Chondrocyte (in vitro differentiated cells): ENCODE measurements at places on chromosomes 3 and 15. TPM values are rescaled to one million over a fixed set of nuclear protein-coding genes. Genes with fewer than 3 reads are reported as not detected.
A peak's percentile ranks its signal among the peaks of the same experiment; 100 is the strongest.

ATP13A4 gene
- total RNA-seq: not detected in 3 replicates

GDPGP1 gene
- total RNA-seq: 4.8 to 5.8 TPM (median 5.5 TPM) in 3 replicates

MASP1 gene
- total RNA-seq: 0.34 to 2.0 TPM (median 0.92 TPM) in 3 replicates

FBXO40 gene
- total RNA-seq: 0.08 TPM in 1 of 3 replicates, not detected in the others

DPPA4 gene
- total RNA-seq: 0.22 to 0.37 TPM (median 0.33 TPM) in 3 replicates

CACNA2D3 gene
- total RNA-seq: not detected in 3 replicates

ISG20 gene
- total RNA-seq: 3.8 to 4.5 TPM (median 4.5 TPM) in 3 replicates

FOXL2 gene
- 0.18 to 0.22 TPM in 2 of 3 replicates, not detected in the other for total RNA-seq

- H3K27me3 ChIP-seq: no peaks in the 10 kb centered on the region
- H3K27ac ChIP-seq: no peak overlapping the region
- no peak overlapping the region for H3K4me3 ChIP-seq
- peaks cover 3% of the 10 kb centered on the region for H3K36me3 ChIP-seq
These were observed 9.2 kb upstream of the RPP14 start for GRCh38 chr3:58296843-58297242.

GRCh38 chr15:38196076-38196475 is 56.6 kb upstream of the SPRED1 start:
- H3K4me3 ChIP-seq: no peak overlapping the region
- H3K4me1 ChIP-seq: peaks cover 6% of the 10 kb centered on the region
- no peak for DNase-seq
- H3K27me3 ChIP-seq: no peaks in the 10 kb centered on the region
- no peaks in the 10 kb centered on the region for H3K36me3 ChIP-seq

DNA sequence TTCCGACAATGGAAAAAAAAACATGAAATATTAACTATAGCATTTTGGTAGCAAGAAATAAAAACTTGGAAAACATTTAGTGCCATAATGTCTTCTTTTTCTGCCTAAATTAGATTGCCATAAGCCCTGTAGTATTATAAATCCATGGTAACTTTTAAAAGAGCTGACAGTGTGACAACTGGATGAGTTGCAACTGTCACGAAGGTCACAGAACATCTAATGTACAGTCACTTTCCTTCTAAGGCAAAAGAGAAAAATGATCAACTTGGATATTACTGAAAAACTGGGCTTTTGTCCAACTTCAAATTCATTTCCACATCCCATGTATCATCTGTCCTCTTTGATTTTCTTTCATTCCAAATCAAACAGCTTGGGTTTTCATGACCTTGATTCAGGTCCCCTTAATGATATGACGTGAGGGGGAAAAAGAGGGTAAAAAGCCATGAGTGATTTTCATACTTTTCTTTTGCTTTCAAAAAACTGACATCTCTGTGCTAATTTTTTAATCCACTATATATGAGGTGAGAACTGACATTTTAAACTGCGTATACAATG is 602 bp downstream of the CPB1 start:
- no peak overlapping the region for H3K4me3 ChIP-seq
- no peaks in the 10 kb centered on the region for H3K4me1 ChIP-seq
- no peaks in the 10 kb centered on the region for H3K27me3 ChIP-seq
- H3K27ac ChIP-seq: no peak overlapping the region
- no peaks in the 10 kb centered on the region for H3K36me3 ChIP-seq
- DNase-seq: no peak

GRCh38 chr3:40574661-40575060 is 49.9 kb downstream of the ZNF621 start:
- H3K4me1 ChIP-seq: peaks cover 4% of the 10 kb centered on the region
- no peak overlapping the region for H3K4me3 ChIP-seq
- no peak overlapping the region for H3K27ac ChIP-seq
- H3K27me3 ChIP-seq: peaks cover 25% of the 10 kb centered on the region

DNA sequence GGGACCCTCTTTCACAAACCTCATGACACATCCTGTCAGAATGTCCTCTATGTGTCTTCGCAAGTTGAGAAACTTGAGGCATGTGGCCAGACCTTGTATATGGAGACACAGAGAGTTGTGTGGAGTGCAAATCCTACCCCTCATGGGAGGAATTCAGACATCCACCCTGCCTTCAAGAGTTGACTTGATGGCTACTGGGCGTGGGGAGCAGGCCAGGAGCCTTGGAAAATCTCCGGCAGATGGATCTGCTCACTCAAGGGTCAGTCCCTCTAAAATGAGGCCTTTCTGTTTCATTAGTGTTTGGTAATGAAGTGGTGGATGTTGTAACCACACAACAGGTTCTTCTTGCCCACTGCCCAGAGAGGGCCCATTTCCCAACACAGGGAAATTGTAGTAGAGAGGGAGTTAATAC is 79.0 kb downstream of the ASB7 start:
- H3K27ac ChIP-seq: no peak overlapping the region
- H3K36me3 ChIP-seq: peaks cover 6% of the 10 kb centered on the region
- H3K27me3 ChIP-seq: peaks cover 4% of the 10 kb centered on the region
- H3K4me1 ChIP-seq: peaks cover 14% of the 10 kb centered on the region

GRCh38 chr3:111473550-111473949 is 68.4 kb upstream of the CD96 start:
- H3K4me1 ChIP-seq: peaks cover 11% of the 10 kb centered on the region
- H3K4me3 ChIP-seq: no peak overlapping the region
- H3K27me3 ChIP-seq: peaks cover 18% of the 10 kb centered on the region
- H3K27ac ChIP-seq: no peak overlapping the region
- no peak for DNase-seq
- peaks cover 5% of the 10 kb centered on the region for H3K36me3 ChIP-seq

DNA sequence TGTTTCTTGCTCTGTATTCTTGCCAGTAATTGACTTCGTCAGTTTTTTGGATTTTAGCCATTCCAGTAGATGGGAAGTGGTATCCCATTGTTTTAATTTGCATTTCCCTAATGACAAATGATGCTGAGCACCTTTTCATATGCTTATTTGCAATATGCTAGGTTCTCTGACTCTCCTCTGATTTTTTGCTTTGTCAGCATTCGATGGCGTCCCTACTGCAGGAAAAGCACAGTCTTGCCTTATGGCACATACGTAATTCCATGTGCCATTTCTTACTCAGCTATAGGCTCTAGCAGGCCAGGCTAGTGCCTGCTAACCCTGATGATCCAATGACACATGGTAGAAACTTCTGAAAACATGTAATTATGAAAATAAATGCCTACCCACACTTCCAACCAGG is 239.2 kb upstream of the ATP10A start:
- H3K4me3 ChIP-seq: no peak overlapping the region
- no peaks in the 10 kb centered on the region for H3K27me3 ChIP-seq
- no peaks in the 10 kb centered on the region for H3K36me3 ChIP-seq
- H3K4me1 ChIP-seq: no peaks in the 10 kb centered on the region
- no peak for DNase-seq
- H3K27ac ChIP-seq: no peak overlapping the region

- H3K36me3 ChIP-seq: no peaks in the 10 kb centered on the region
- no peak for DNase-seq
- peak overlapping the region; percentile 78 for H3K27ac ChIP-seq
- no peaks in the 10 kb centered on the region for H3K27me3 ChIP-seq
- H3K4me1 ChIP-seq: peaks cover 78% of the 10 kb centered on the region
These were observed 52.8 kb downstream of the SEMA5B start for GRCh38 chr3:122974764-122975162.

DNA sequence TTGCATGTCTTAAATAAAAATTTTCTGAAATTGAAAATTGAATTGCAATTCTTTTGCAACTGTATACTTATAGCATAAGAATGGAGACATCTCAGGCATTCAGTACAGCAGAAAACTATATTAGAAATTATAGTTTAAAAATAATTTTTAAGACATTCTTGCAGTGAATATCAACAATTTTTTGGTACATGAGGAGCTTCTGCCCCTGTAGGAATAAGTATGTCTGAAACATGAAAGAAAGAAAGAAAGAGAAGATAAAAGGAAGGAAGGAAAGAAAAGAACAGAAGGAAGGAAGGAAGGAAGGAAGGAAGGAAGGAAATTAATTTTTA is 165.0 kb downstream of the GMNC start:
- no peaks in the 10 kb centered on the region for H3K27me3 ChIP-seq
- no peak for DNase-seq
- peak overlapping the region; percentile 27 for H3K4me3 ChIP-seq
- H3K4me1 ChIP-seq: peaks cover 33% of the 10 kb centered on the region

DNA sequence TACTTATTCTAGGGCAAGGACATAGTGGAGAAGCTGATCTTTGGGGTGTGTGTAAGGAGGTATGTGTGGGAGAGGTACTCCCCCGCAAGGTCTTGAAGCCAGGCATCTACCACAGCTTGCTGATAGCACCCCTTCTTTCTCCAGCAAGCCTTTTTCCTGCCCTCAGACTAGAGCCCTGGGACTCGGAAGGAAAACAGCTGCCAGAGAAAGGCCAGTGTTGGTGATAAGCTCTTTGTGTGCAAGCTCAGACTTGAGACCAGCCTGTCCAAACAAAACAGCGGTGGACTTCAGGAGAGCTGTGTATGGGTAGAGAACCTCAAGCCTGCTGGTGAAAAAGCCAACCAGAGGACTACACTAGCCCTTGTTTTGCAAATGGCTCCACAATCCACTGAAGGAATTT is 1028.6 kb downstream of the MCTP2 start:
- DNase-seq: no peak
- no peaks in the 10 kb centered on the region for H3K27me3 ChIP-seq
- H3K4me1 ChIP-seq: peaks cover 69% of the 10 kb centered on the region
- no peaks in the 10 kb centered on the region for H3K36me3 ChIP-seq

- no peaks in the 10 kb centered on the region for H3K36me3 ChIP-seq
- H3K27me3 ChIP-seq: no peaks in the 10 kb centered on the region
- peaks cover 15% of the 10 kb centered on the region for H3K4me1 ChIP-seq
- DNase-seq: no peak
These were observed 137.1 kb upstream of the THBS1 start for GRCh38 chr15:39443659-39444219.

DNA sequence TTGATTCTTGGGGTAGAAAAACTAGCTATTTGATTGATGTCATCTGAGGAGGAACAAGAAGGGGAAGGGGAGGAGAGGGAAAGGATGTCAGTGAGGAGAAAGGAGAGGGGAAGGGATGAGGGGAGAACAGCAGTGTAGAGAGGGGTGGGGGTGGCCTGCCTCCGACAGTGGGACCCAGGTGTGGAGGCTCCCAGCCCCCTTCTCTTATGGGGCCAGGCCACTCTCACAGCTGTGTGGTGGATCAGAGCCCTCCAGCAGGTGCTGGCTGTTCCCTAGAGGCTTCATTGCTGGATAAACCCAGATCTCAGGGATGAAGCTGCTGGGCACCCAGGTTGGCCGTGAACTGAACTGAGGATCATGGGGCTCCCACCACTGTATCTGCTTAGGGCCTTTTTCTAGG is 264.5 kb downstream of the CHST2 start:
- H3K4me1 ChIP-seq: peaks cover 10% of the 10 kb centered on the region
- H3K36me3 ChIP-seq: no peaks in the 10 kb centered on the region
- H3K27me3 ChIP-seq: no peaks in the 10 kb centered on the region
- DNase-seq: no peak
- no peak overlapping the region for H3K27ac ChIP-seq

DNA sequence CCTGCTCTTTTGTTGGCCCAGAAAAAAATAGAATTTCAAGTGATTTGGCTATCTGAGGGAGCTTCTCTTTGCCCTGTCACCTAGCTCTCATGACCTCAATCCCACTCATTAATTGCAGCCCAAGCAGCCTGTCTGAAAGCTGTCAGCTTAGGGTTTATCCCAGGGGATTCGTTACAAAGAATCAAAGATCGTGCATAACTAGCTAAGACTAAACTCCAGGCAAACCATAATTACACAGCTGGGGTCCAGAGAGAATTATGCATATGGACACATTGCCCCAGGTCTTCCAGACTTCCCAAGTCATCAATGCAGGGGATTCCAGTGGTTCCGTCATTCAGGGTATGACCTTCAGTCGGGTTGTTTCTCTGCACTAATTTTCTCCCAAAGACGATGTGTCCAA is 91.6 kb upstream of the CBLB start:
- H3K4me1 ChIP-seq: peaks cover 16% of the 10 kb centered on the region
- DNase-seq: no peak
- no peak overlapping the region for H3K4me3 ChIP-seq
- no peaks in the 10 kb centered on the region for H3K27me3 ChIP-seq
- H3K36me3 ChIP-seq: peaks cover 2% of the 10 kb centered on the region

GRCh38 chr3:154180836-154181691 is 59.9 kb downstream of the ARHGEF26 start:
- DNase-seq: no peak
- H3K4me3 ChIP-seq: no peak overlapping the region
- H3K4me1 ChIP-seq: peaks cover 40% of the 10 kb centered on the region
- H3K27me3 ChIP-seq: no peaks in the 10 kb centered on the region
- H3K36me3 ChIP-seq: no peaks in the 10 kb centered on the region

GRCh38 chr15:87877114-87877810 is 379.3 kb downstream of the NTRK3 start:
- H3K27me3 ChIP-seq: peaks cover 2% of the 10 kb centered on the region
- H3K36me3 ChIP-seq: no peaks in the 10 kb centered on the region
- H3K4me3 ChIP-seq: no peak overlapping the region
- no peak overlapping the region for H3K27ac ChIP-seq

- H3K36me3 ChIP-seq: no peaks in the 10 kb centered on the region
- H3K4me3 ChIP-seq: no peak overlapping the region
- no peaks in the 10 kb centered on the region for H3K4me1 ChIP-seq
- DNase-seq: no peak
- H3K27ac ChIP-seq: no peak overlapping the region
These were observed 15.0 kb upstream of the RORA start for GRCh38 chr15:61243983-61244593.

- no peak for DNase-seq
- peaks cover 47% of the 10 kb centered on the region for H3K4me1 ChIP-seq
- H3K4me3 ChIP-seq: no peak overlapping the region
- H3K36me3 ChIP-seq: peaks cover 3% of the 10 kb centered on the region
- H3K27ac ChIP-seq: peak overlapping the region; percentile 47
- H3K27me3 ChIP-seq: no peaks in the 10 kb centered on the region
These were observed 2.8 kb upstream of the PKM start for GRCh38 chr15:72233769-72234168.

- H3K27ac ChIP-seq: peak overlapping the region; percentile 67
- H3K36me3 ChIP-seq: no peaks in the 10 kb centered on the region
- peaks cover 62% of the 10 kb centered on the region for H3K4me1 ChIP-seq
These were observed 163.6 kb upstream of the PRICKLE2 start for GRCh38 chr3:64388886-64389285.

- no peaks in the 10 kb centered on the region for H3K36me3 ChIP-seq
- no peak overlapping the region for H3K4me3 ChIP-seq
- H3K27ac ChIP-seq: no peak overlapping the region
- DNase-seq: no peak
These were observed 81.9 kb upstream of the CDV3 start for GRCh38 chr3:133491481-133492059.

- H3K27ac ChIP-seq: no peak overlapping the region
- peaks cover 24% of the 10 kb centered on the region for H3K4me1 ChIP-seq
- no peak for DNase-seq
- H3K27me3 ChIP-seq: no peaks in the 10 kb centered on the region
These were observed 109.0 kb upstream of the TBL1XR1 start for GRCh38 chr3:177306252-177306651.

- DNase-seq: no peak
- H3K4me1 ChIP-seq: peaks cover 9% of the 10 kb centered on the region
- H3K4me3 ChIP-seq: no peak overlapping the region
- H3K36me3 ChIP-seq: peaks cover 19% of the 10 kb centered on the region
- no peak overlapping the region for H3K27ac ChIP-seq
These were observed 9.5 kb downstream of the IFT122 start for GRCh38 chr3:129449279-129450115.
